ENCODE measurements at places on chromosomes 7 and 10.
A peak's percentile ranks its signal among the peaks of the same experiment; 100 is the strongest.

GRCh38 chr7:6182993-6183392, 89.4 kb downstream of the CYTH3 start:
- DNase-seq, result no peak

DNA sequence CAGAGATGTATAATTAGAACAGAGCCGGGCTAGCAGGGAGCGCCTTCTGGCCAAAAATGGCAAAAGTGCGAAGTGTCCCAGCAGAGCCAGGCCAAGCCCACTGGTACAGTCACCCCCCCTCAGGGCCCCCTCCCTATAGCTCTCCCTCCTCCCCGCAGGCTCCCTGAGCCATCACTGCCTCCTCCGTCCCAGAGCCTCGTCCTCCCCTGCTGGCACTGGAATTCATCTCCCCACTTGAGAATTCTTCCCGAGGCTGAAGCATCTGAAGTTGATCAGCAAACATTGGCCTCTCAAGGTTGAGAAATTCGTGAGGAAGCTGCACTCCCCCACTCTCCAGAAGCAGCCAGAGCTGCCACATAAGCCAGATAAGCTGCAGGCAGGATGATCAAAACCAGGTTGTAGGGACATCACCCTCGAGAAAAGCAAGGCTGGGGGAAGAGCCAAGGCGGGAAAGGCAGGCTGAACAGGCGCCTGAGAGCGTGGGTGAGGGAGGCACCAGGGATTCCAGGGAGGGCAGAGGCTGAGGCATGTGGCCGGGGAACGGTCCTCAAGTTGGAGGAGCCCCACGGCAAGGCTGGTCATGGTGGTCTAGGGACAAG, 23.4 kb downstream of the CAMK2G start:
- DNase-seq, result peak; percentile 94

DNA sequence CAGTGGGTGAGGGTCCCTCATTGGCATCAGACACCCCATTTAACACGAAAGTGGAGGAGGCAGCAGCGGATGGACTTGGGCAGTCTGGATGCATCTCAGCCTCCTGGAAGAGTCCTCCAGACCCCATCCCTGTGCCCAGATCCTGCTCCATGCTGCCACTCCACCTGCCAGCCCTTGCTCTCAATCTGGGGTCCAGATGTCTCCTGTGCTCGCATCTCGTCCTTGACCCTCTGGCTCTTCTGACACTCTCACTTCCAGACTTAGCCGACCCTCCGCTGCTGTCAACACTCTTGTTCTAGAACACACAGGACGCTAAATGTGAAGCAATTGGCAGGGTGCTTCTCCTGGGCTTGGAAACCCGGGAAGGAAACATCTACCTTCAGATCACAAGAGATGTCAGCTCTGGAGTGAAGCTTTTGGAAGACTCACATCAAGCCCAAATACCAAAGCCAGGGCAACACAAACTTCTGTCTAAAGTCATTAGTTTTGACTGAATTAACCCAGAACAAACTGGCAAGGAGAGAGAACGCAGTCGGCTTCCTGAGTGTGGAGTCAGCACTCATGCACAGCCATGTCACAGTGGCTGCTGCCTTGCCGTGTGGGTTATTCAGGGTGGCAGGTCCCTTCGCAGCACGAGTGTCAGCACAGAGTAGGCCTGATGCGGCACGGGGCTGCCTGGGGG, 379.1 kb downstream of the TCERG1L start:
- DNase-seq, result no peak

- DNase-seq, result no peak
Observed at GRCh38 chr10:112374724-112375541, 1.0 kb downstream of the ACSL5 start.

DNA sequence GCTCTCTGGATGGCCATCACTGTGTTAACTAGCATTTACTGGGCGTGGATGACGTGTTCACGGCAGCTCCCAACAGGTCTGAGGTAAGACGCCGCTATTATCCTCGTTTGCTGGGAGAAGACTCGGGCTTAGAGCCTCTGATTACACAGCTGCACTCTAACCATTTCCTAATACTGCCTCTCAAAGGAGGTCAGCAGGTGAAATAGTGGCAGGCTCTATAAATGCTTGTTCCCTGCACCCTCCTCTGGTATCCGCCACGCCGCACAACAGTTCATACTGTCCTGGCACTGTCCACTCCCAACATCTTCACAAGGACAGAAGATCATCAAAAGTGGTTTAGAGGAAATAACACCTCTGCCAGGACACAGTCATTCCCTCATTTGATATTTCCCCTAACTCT, 28.3 kb downstream of the HIPK2 start:
- DNase-seq, result no peak

- DNase-seq, result peak; percentile 90
Observed at GRCh38 chr7:137873524-137873923, 26.8 kb upstream of the DGKI start.

GRCh38 chr10:76270464-76270863, 839.0 kb downstream of the LRMDA start:
- no peak for DNase-seq

- DNase-seq, result no peak
Observed at GRCh38 chr10:26543567-26544306, 105.6 kb downstream of the APBB1IP start.

GRCh38 chr10:54843085-54843646, 42.1 kb upstream of the PCDH15 start:
- DNase-seq, result no peak

DNA sequence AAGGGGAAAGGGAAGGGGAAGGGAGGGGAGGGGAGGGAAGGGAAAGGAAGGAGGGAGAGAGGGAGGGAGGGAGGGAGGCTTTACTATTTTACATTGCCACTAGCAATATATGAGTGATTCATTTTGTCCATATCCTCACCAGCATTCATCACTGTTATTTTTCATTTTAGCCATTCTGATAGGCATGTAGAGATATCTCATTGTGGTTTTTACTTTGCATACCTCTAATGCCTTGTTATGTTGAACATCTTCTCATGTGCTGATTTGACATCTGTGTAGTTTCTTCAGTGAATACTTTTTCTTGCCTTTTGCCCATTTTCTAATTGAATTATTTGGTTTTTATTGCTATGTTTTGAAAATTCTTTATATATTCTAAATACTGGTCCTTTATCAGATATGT, 52.7 kb downstream of the GCC1 start:
- DNase-seq, result no peak

GRCh38 chr7:107613439-107613838, 33.4 kb downstream of the BCAP29 start:
- DNase-seq, result no peak

GRCh38 chr7:30904561-30904960, 7.1 kb upstream of the AQP1 start:
- DNase-seq, result no peak

GRCh38 chr7:30761214-30762156, 9.6 kb downstream of the INMT start:
- no peak for DNase-seq

- peak; percentile 67 for DNase-seq
Observed at GRCh38 chr10:28077889-28078288, 79.0 kb upstream of the ODAD2 start.

DNA sequence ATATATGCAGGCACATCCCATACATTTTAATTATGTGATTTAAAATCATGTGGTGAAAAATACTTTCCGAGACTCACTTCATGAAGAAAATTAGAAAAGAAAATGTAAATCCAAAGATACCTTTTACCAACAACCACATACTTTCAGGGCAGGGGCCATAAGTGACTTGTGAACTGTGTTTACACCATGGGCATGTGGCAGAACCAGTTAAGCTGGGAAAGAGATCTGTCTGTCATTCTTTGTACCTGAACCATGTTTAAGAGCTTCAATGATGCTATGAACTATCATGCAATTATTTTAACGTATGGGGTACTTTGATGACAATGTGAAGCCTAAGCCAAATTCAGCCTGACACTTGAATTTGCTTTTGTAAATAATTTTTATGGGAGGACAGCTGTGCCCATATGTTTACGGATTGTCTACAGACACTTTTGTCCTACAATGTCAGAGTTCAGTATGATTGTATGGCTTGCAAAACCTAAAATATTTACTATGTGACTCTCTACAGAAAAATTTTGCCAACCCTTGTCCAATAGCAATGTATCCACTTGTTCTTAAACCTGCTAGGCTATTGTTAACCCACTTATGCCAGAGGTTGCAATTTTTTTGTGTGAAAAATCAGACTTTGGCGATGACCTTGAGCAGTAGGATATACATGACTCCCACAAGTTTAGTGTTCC, 654.6 kb downstream of the TNS3 start:
- DNase-seq, result no peak

- DNase-seq, result no peak
Observed at GRCh38 chr7:11104578-11104977, 130.9 kb downstream of the PHF14 start.

- DNase-seq, result peak; percentile 42
Observed at GRCh38 chr7:38318803-38319416, 45.5 kb upstream of the TARP start.

DNA sequence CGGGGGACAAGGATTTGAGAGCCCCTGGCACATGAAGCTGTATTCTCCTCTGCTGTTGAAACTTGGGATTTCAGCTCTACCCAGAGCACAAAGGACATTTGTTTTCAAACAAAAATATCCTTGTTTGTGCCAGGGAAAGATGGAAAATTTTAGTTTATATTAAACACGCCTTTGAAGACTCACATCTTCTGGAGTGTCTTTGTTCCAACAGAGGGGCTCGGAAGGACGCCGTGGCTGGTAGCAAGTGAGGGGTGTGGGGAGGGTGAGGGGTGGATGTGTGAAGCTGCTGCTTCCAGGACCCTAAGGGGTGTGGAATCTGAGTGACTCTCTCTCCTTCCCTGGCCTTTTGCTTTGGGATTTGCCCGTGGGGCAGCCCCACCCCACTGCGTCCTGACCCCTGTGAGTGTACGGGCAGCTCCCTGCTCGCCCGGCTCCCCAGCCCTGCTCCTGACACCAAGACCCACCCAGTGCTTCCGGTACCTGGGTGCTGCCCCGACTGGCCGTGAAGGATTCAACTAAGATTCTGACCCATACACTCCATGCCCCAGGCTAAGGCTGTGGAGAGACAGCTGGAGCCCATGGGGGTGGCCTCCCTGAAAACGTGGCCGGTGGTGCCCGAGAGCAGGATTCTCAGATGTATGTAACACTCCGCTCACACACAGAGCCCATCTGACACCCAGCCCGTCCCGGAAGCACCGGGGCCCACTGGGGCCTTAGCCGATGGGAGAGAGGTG, 59.6 kb downstream of the ZRANB1 start:
- peak; percentile 62 for DNase-seq

DNA sequence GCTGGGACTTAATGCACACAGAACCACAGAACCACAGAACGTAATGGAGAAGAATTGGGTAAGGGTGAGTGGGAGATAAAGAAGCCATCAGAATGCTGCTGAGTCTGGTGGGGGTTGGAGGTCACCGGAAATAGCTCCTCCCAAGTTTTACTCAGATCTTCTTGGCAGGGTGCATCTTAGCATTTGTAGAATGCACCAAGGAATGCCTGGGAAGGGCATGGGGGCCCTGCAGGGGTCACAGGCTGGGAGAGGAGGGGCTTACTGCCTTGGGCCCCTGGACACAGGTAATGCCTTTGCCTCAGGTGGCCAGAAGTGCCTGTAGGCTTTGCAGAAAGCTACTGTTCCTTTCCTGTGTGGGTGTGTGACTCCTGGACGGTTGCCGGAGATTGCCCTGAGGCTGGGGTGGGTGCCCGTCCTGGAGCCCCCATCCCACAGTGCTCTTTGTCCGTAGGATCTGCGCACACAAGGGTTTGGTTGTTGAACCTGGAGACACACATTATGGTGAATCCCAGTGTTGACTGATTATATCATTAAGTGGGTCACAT, 55.1 kb downstream of the MGMT start:
- DNase-seq, result no peak

DNA sequence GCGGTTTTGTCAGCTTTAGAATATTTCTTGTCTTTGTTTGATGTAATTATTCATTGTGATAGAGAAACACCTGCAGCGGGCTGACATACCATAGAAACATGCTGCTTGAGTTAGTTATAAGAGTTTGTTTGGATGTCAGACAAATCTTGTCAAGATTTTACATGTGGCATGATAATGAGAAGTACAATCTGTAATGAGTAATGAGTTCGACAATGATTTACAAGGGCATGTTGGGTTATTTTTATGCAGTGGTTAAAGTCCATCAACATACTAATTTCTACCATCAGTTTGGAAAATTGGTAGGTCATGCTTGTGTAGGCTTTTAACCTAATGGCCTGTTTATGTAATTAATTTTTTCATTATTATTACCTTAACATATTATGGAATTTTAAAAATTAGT, 31.3 kb downstream of the FZD1 start:
- no peak for DNase-seq

DNA sequence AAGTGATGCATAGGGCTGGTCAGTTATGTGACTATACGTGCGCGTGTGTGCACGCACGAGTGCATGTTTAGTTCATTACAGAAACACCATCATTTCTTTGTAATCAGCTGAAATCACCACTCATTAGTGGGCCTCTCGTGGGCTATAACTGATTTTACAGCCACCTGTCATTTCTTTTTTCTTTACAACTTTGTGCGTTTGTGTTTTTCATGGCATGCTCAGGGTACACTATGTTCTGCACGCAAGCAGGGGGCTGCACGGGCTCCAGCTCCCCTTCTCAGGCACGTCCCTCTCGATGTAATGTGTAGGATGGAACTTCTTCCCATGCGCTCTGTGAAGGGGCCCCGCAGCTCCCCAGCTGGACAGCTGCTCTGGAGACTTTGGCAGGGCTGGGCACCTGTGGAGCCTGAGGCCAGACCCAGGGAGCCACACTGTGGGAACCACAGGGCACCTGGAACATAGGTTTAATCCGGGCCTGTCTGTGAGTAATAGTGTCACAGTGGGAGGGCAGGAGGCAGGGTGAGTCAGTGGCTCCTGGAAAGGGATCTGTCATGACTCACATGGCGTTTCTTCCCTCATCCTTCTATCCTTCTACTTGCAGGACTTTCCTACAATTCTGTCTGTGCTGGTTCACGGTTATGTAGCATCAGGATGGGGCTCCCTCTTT, 4.9 kb downstream of the GCK start:
- DNase-seq, result peak; percentile 77

DNA sequence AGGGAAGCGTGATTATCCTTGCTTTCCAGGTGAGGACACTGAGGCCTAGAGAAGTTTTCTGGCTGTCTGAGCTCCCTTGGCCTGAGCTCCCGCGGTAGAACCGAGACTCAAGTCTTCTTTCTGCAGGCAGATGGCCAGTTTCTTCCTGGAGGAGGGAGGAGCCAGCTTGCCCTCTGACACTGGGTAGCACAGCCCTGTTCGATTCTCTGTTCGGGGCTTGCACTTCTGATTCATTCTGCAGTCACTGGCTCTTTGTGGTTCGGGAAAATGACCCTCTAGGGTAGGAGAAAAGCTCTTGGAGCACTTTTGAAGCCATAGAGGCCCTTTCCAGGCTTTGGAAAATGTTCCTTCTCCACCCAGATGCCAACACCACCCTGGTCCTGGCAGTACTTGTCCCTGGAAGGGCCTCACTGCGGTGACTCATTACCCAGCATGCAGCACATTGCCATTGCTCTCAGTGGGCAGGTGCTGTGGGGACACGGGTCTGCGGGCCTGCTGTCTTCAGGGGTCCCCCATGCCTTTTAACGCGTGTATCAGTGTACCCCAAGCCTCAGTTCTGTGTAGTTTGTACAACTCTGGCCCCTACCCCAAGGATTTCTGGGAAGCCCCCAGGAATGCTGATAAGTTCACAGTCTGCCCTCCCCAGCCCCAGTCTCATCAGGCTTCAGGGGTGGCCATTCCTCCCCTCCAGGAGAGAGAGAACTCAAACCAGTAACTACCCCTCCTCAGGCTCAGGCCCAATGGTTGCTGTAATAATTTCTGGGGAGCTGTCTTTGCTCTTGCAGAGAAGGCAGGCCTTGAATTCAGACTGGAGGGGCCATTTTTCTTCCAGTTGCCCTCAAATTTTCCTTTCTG, 11.9 kb downstream of the CHST3 start:
- DNase-seq, result peak; percentile 94

All from foreskin fibroblast (primary cell).